ENCODE measurements at places on chromosomes 5 and 9.

- no peak for DNase-seq
These were observed 267.6 kb downstream of the SPOCK1 start for GRCh38 chr5:137231540-137231939.

GRCh38 chr5:118548761-118549720 is 439.3 kb downstream of the DTWD2 start:
- DNase-seq, result no peak

GRCh38 chr5:126645132-126645531 is 44.4 kb downstream of the PHAX start:
- no peak for DNase-seq

- peak; percentile 91 for DNase-seq
These were observed 2.8 kb upstream of the MYORG start for GRCh38 chr9:34379334-34380033.

- no peak for DNase-seq
These were observed 2.0 kb downstream of the ADAMTS13 start for GRCh38 chr9:133424187-133424586.

All from left colon (tissue), 2 donors.